Esophagus muscularis mucosa (tissue), 4 donors: ENCODE measurements at places on chromosomes 13 and 19. TPM values are rescaled to one million over a fixed set of nuclear protein-coding genes. Genes with fewer than 3 reads are reported as not detected.

GRCh38 chr13:111906816-111907215 lies 160.1 kb upstream of the SOX1 start:
- no peak overlapping the region for H3K4me3 ChIP-seq
- no peaks in the 10 kb centered on the region for H3K36me3 ChIP-seq
- peak; percentile 91 for DNase-seq
- peaks cover 23% of the 10 kb centered on the region for H3K27me3 ChIP-seq
- no peak overlapping the region for H3K27ac ChIP-seq

DNA sequence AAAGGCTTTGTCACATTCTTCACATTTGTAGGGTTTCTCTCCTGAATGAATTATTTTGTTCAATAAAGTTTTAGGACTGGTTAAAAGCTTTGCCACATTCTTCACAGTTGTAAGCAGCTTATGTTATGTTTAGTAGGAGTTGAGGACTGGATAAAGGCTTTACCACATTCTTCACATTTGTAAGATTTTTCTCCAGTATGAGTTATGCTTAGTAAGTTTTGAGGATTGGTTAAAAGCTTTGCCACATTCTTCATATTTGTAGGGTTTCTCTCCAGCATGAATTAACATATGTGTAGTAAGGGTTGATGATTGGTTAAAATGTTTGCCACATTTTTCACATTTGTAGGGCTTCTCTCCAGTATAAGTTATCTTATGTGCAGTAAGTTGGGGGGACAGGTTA lies 79.9 kb downstream of the ZNF431 start:
- no peaks in the 10 kb centered on the region for H3K27me3 ChIP-seq
- no peak overlapping the region for H3K27ac ChIP-seq
- H3K4me3 ChIP-seq: no peak overlapping the region
- no peaks in the 10 kb centered on the region for H3K36me3 ChIP-seq

DNA sequence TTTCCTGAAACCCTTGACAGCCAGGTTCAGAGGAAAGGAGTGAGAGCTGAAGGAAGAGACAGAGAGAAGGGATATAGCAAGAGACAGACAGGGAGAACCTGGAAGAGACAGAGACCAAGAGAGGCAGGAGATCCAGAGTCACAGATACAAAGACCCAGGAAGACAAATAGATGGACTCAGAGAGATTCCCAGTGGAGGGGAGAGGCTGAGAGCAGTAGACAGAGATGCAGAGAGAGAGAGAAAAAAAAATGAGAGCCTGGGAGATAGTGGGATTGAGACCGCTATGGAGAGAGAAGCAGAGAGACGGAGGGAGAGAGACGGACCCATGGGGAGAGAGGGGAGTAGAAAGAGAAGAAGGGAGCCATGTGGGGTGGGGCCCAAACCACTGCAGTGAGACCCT lies 763 bp downstream of the FXYD7 start:
- DNase-seq: no peak
- H3K27me3 ChIP-seq: no peaks in the 10 kb centered on the region
- H3K4me1 ChIP-seq: peaks cover 51% of the 10 kb centered on the region
- no peaks in the 10 kb centered on the region for H3K36me3 ChIP-seq
- no peak overlapping the region for H3K27ac ChIP-seq

DNA sequence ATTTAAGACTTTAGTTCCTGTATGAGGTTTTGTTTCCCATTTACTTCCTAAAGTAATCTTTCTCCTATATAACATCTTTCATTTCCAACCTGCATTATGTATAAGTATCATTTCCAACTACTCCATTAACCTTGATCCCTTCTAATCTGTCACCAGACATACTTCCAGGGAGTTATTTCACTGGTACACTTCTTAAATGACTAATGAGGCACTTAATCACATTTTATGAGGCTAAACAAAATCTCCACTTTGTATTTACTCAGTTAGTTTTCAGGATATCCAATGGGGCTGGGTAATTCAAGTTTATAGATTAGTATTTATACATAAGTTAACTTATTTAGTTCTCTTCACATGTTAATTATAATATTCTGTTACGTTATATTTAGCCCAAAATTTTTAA lies 634.7 kb downstream of the PCDH17 start:
- H3K36me3 ChIP-seq: no peaks in the 10 kb centered on the region
- no peaks in the 10 kb centered on the region for H3K27me3 ChIP-seq
- no peak for DNase-seq
- H3K4me1 ChIP-seq: no peaks in the 10 kb centered on the region

The TRIP10 gene
- total RNA-seq: 131 TPM

The S1PR2 gene
- total RNA-seq: 25.2 TPM
